Fibroblast of skin of abdomen (primary cell): ENCODE measurements at places on chromosomes 5 and 9.

- no peak for DNase-seq
Observed at GRCh38 chr5:35852084-35852734, 4.5 kb upstream of the IL7R start.

GRCh38 chr9:8876303-8876702 lies 1076.7 kb upstream of the DMAC1 start:
- DNase-seq = no peak

GRCh38 chr9:136079916-136080246 lies 15.2 kb downstream of the NACC2 start:
- no peak for DNase-seq

- no peak for DNase-seq
Observed at GRCh38 chr5:66639037-66639436, 42.8 kb downstream of the MAST4 start.

DNA sequence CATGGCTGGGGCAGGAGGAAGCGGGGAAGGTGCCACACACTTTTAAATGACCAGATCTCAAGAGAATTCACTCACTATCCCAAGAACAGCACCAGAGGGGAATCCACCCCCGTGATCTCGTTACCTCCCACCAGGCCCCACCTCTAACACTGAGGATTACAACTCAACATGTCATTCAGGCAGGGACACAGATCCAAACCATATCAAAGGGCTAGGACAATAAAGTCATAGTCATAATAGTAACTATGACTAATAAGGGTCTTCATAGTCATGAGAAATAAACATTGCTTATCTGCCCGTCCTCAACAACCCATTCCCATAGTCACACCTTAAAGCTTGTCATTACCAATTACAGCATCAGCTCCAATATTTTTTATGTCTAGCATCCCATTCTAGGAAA lies 65.3 kb upstream of the SMC2 start:
- no peak for DNase-seq

DNA sequence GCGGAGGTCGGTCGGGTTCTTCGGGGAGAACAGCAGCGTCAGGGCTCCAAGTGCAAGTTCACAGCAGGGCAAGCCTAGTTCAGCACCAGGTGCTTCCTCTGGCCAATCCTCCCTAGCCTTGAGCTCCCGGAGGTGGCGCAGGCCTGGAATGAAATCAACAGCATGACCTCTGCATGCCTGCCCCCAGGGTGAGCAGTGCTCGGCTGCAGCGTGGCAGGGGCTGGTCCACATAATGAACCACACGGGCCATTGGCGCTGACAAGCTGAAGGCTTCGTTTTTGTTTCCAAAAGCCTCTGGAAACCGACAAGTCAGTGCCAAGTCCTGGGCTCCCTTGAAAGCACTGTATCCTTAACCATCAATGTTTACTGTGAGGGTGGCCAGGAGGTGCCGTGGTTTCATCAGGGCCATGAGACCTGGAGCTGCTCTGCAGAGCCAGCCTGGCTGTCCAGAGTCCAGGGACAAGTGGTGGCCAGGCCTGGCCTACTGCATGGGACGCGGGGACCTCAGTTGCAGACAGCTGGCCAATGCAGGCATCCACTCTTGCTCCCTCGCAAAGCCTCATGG lies 2.1 kb upstream of the INPP5E start:
- DNase-seq = no peak

DNA sequence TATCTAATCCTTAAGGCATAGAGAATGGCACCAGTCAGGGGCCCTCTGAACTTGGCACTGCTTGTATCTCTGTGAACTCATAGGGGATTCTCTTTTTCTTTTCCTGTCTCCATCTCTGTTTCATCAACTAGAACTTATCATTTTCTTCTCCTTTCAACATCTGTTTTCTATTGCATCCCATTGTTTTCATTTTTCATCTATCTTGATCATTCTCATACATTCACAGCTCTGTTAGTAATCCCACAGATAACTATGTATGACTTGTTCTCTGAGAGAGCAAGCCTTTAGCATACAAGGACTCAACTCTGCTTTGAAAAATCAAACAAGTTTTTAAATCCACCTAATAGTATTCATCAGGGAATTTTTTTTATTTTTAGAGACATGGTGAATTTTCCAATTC lies 264.3 kb downstream of the ARRDC3 start:
- DNase-seq = peak; percentile 24

GRCh38 chr9:130667120-130667435 lies 2.7 kb downstream of the PRDM12 start:
- DNase-seq = no peak

- DNase-seq = no peak
Observed at GRCh38 chr5:83723031-83723430, 2.4 kb upstream of the HAPLN1 start.

DNA sequence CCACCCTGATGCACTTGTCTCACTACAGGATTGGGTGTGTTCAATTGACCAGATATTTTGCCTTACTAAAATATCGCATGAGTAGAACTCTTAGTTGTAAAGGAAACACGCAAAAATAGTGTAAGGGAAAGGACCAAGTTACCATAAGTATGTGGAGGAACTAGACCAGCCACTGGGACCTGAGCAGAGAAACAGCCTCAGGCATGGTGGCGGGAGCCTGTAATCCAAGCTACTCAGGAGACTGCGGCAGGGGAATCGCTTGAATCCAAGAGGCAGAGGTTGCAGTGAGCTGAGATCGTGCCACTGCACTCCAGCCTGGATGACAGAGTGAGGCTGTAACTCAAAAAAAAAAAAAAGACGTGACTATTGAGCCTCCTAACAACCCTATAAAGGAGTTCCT lies 117.9 kb upstream of the SPATA31C2 start:
- DNase-seq = no peak

- DNase-seq = no peak
Observed at GRCh38 chr9:27183701-27184100, 74.7 kb downstream of the TEK start.

DNA sequence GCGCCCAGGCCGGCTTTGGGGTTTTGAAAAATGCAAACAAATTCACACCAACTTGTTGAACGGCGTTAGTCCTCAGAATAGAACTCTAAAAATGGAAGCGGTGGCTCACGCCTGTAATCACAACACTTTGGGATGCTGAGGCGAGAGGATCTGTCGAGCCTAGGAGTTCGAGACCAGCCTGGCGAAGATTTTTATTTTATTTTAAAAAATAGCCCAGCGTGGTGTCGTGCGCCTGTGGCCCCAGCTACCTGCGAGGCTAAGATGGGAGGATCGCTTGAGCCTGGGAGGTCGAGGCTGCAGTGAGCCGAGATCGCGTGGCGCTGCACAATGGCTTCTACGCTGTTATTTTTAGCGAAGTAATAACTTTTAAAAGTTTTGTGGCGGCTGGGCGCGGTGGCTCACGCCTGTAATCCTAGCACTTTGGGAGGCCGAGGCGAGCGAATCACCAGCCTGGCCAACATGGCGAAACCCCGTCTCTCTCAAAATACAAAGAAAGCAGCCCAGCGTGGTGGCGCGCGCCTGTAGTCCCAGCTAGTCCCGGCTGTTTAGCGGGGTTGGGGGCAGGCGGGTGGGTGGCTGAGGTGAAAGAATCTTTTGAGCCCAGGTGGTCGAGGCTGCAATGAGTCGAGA lies 694 bp upstream of the PLIN2 start:
- DNase-seq = peak; percentile 32

DNA sequence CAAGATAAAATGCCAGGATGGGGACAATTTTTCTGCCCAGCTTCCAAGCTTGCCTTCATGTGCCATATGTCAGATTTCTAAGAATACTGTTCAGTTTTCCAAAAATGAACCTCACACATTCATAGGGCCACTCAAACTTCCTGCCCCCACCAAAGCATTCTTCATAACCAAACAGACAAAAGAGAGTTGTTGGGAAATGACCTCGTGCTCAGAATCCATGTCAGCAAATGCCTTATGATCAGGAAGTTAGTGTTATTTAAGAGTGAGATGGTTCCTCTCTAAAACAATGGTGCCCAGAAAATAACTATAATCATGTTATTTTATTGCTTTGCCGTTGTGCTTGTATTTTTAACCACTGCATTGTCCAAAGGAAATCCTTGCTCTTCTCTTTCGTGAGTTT lies 208.2 kb downstream of the ZNF608 start:
- DNase-seq = no peak
